Activated T-cell treated with anti-CD3 and anti-CD28 coated beads, Interleukin-2, amount 50 U/mL, for 4 hours (primary cell): ENCODE measurements at places on chromosomes 1 and 21. TPM values are rescaled to one million over a fixed set of nuclear protein-coding genes. Genes with fewer than 3 reads are reported as not detected.

TEX38 gene
- total RNA-seq = not detected

ACTA1 gene
- not detected for total RNA-seq

ENAH gene
- 1.3 TPM for total RNA-seq

VWA1 gene
- 0.58 TPM for total RNA-seq

GCLM gene
- total RNA-seq = 30.3 TPM

TSPAN1 gene
- 0.37 TPM for total RNA-seq

FCMR gene
- total RNA-seq = 24.8 TPM

PRR9 gene
- total RNA-seq = not detected

CCDC24 gene
- 1.2 TPM for total RNA-seq

PADI3 gene
- total RNA-seq = not detected

NR5A2 gene
- not detected for total RNA-seq

TNFRSF1B gene
- 229 TPM for total RNA-seq

C1QA gene
- total RNA-seq = 0.38 TPM

NBL1 gene
- total RNA-seq = 27.6 TPM

ERICH3 gene
- not detected for total RNA-seq

OR2G2 gene
- total RNA-seq = not detected

AADACL3 gene
- not detected for total RNA-seq

CZIB gene
- 46.2 TPM for total RNA-seq

HES3 gene
- total RNA-seq = not detected

TBX19 gene
- 0.47 TPM for total RNA-seq

KLHDC9 gene
- 0.43 TPM for total RNA-seq

AQP10 gene
- not detected for total RNA-seq

SLC30A2 gene
- not detected for total RNA-seq

ST6GALNAC3 gene
- total RNA-seq = 0.24 TPM

CDA gene
- total RNA-seq = not detected

GSTM1 gene
- total RNA-seq = not detected

OR2M3 gene
- total RNA-seq = not detected

TESK2 gene
- total RNA-seq = 2.5 TPM

CELF3 gene
- total RNA-seq = not detected

SH2D5 gene
- total RNA-seq = 2.1 TPM

CELA3B gene
- total RNA-seq = 3.6 TPM

S100A14 gene
- total RNA-seq = 0.43 TPM

TPTE gene
- not detected for total RNA-seq

GNAT2 gene
- 1.1 TPM for total RNA-seq

FAM151A gene
- total RNA-seq = not detected

PAQR7 gene
- 5.4 TPM for total RNA-seq

PLEKHA6 gene
- 0.29 TPM for total RNA-seq

MPL gene
- total RNA-seq = not detected

DMBX1 gene
- total RNA-seq = not detected

ADGRB2 gene
- 0.65 TPM for total RNA-seq

HSPB7 gene
- 0.43 TPM for total RNA-seq

OR6N2 gene
- total RNA-seq = not detected

ARID4B gene
- total RNA-seq = 36.4 TPM

GUCA2A gene
- not detected for total RNA-seq

EFNA1 gene
- total RNA-seq = 0.61 TPM

EXO1 gene
- total RNA-seq = 24.0 TPM
